ENCODE measurements at places on chromosomes 6 and 20.

GRCh38 chr6:130967502-130968445 is 95.3 kb downstream of the EPB41L2 start:
- DNase-seq, result no peak

GRCh38 chr20:17710379-17711266 is 10.9 kb downstream of the BANF2 start:
- no peak for DNase-seq

DNA sequence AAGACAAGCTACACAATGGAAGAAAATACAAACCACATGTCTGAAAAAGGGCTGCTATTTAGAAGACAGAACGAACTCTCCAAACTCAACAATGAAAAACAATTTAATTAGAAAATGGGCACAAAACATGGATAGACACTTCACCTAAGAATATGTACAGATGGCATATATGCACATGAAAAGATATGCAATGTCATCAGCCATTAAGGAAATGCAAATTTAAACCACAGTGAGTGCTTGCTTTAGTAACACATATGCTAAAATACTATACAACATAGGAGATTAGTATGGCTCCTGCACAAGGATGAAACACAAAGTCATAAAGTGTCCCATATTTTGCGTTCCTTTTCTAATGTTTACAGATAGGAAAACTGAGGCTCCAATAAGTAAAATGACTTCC is 60.4 kb upstream of the FAM83B start:
- no peak for DNase-seq

DNA sequence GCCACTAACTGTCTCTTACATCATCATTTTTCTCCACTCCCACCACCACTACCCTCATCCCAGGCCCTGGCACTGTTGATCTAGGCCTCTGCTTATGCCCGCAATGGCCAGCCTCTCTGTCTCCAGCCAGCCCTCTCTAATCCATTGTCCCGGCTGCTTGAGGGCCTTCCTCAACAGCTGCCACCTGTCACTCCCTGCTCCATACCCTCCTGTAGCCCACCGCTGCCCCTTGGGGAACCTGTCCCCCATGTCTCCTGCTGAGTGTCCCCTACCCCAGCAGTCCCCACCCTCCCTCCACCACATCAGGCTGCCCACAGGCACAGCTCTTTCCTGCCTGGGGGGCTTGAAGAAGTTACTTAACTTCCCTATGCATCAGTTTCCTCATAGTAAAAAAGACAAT is 13.4 kb downstream of the TEAD3 start:
- no peak for DNase-seq
